Esophagus squamous epithelium (tissue), 5 donors: ENCODE measurements at places on chromosomes 12 and 14.

- no peak for DNase-seq
Measured at GRCh38 chr12:46266869-46267574, 1.8 kb downstream of the SLC38A1 start.

DNA sequence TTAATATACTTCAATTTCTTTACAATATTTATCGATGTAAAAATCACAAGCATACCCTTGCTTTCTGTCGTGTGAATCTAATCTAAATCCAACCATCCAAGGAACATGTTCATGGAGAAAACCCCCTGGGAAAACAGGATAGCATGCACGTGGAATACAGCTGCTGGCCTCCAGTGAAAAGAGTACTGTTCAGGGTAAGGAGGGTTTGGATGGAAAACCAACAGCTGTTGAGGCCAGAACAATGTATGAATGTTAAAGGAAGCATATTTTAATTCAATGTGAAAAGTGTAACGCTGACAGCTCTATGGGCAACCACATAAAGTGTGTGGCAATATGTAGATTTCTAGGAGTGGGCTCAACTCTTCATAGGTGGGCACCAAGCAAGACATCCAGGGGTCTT lies 344.0 kb downstream of the TMEM132D start:
- no peak for DNase-seq

GRCh38 chr12:68809190-68810026 lies 1.4 kb downstream of the MDM2 start:
- DNase-seq, result no peak

- DNase-seq, result no peak
Measured at GRCh38 chr12:66779466-66779865, 100.6 kb upstream of the GRIP1 start.

DNA sequence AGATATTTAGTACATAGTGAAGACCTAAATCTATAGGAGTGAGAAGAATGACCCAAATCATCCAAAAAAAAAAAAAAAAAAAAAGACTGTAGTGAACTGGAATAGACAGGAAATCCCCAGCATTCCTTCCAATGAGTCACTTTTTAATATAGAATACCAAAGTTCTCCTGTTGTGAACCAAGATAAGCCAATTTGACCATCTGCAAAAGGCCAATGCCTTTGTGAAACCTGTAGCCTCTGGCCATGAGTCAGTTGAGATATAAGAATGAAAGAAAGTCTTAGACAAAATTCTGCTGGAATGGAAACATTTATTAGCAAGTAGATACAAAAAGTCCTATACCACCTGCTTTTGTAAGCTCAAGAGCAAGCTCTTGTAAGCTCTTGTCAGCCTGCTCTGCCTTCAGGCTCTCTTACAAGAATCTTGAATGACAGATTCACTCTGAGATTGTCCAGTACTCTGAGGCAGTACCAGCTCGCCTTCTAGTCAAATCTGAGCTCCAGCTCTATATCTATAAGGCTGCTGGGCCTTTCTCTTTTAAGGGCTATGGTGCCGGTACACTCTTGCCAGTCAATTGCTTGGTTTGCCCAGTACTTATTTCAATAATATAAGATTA lies 243.0 kb upstream of the TMTC1 start:
- DNase-seq, result no peak
